ENCODE measurements at places on chromosomes 2 and 18.
A peak's percentile ranks its signal among the peaks of the same experiment; 100 is the strongest.

DNA sequence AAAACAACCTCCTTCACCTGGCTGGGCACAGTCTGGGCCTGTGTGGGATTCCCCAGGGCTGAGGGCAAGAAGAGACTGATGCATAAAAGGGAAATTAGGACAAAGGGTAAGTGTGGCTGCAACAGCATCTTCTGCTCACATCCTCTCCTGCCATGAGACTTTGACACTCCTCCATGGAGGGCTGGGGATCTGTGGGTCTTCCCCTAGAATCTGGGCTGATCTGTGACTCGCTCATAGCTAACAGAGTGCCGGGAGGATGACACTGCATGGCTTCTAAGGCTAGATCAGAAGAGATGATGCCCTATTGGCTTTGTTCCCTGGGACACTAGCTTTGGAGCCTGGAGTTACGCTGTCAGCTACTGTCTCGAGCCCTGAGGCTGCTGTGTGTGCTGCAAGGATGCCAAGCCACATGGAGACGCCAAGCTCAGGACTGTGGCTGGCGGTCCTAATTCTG lies 24.3 kb downstream of the MOCOS start:
- DNase-seq, result no peak

GRCh38 chr18:5964108-5964507 lies 68.8 kb upstream of the TMEM200C start:
- DNase-seq, result no peak

DNA sequence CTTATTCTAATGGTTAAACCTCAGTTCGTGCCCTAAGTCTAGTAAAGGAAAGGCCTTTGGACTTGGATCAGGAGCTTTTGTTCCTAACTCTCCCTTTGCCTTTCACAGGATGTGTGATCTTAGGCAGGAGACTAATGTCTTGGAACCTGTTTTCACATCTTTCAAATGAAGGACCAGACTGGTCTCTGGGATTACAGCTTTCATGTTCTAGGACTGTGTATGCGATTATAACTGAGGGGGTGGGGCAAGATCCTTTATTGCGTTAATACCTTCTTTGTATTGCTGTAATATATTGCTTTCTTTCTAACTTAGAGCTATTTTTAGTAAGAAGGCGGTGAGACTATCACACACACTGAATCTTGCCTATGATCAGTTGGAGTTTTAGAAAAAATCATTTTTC lies 368.1 kb downstream of the RPRM start:
- DNase-seq, result no peak

GRCh38 chr18:23421277-23421676 lies 31.8 kb upstream of the RIOK3 start:
- no peak for DNase-seq

DNA sequence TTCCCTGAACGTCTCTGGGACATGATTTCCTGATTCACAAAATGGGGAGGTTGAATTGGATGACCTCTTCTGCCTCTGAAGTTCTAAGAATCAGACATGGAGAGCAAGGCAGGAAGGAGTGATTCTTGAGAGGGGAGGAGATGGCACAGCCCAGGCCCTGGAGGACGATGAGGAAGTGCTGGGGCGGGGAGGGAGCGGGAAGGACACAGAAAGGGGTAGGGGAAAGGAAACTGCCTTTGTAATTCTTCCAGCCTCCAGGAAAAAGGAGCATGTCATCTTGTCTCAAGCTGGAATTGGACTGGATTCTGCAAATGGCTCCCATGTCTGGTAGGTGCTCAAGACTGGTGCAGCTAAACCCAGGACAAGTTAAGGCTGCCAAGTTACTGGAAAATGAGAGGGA lies 97.0 kb upstream of the NCK2 start:
- no peak for DNase-seq

DNA sequence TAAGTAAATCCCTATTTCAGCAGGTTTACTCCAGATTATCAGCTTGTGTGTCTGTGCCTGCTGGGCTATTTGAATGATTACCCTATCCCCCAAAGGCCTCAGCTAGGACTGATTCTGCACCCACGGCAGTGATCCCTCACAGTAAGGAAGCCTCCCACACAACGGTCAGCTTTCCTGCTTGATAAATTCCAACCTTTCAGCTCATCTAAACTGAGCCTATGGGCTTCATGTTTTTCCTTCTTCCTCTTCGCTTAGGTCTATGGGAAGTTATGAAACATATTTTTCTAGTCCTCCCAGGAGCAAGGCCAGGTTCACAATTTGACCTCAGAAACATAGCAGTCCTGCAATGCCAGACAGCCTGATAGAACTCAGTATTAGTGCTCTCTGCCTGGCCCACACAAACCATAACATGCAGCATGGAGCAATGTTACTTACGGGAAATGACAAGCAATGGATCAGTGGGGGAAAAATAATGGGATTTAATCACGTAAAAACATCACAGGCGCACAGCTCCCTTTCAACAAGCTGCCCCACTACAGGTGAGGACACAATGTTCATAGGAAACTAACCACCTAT lies 170.9 kb downstream of the ZNF521 start:
- peak; percentile 39 for DNase-seq

DNA sequence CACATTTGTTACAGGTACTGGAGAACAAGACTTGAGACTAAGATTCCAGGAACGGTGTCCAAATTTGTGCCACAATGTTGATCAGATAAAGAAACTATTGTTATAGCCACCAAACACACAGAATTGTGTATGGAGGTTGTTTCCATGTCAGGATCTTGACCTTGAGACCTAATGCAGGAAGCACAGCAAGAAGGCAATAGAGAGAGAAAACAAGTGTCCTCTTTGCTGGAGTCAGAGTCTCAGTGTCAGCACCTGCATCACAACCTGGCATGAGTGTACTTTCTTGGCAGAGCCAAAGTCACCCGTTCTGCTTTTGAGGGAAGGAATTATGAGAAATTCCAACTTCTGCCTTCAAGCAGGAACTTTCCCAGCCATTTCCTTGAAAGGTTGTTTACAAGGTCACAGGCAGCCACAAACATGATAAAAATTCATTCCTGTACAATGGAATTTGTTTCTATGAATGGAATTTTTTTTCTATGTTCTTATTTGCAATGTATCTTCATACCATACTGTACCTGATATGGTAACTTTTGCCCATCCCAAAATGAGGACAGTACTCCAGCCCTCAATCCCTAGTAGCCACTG lies 118.4 kb downstream of the PKP4 start:
- no peak for DNase-seq

GRCh38 chr2:40043191-40043590 lies 264.1 kb upstream of the THUMPD2 start:
- DNase-seq, result no peak

- DNase-seq, result no peak
These were observed 58.9 kb downstream of the ANKMY1 start for GRCh38 chr2:240498958-240499260.

- DNase-seq, result peak; percentile 42
These were observed 36.0 kb upstream of the CD207 start for GRCh38 chr2:70871398-70872211.

DNA sequence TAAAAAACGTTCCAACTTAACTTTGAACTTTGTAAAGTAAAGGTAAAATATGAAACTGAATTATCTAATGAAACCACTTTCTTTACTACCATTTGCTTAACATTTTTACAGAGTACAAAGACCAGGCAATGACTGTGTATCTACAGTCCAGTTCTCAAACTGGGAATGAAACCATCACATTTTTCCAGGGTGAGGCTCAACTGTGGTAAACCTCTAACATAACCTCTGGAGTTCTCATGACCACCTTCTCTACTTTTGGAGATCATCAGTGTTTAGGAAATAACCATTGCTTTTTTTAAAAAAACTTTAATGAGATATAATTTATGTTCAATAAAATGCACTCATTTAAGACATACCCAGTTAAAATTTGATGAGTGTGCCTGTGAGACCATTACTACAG lies 223.5 kb downstream of the RNF152 start:
- no peak for DNase-seq

GRCh38 chr2:6074089-6074643 lies 382.0 kb downstream of the SOX11 start:
- no peak for DNase-seq

- DNase-seq, result no peak
These were observed 55.9 kb downstream of the NXPH2 start for GRCh38 chr2:138724327-138724726.

DNA sequence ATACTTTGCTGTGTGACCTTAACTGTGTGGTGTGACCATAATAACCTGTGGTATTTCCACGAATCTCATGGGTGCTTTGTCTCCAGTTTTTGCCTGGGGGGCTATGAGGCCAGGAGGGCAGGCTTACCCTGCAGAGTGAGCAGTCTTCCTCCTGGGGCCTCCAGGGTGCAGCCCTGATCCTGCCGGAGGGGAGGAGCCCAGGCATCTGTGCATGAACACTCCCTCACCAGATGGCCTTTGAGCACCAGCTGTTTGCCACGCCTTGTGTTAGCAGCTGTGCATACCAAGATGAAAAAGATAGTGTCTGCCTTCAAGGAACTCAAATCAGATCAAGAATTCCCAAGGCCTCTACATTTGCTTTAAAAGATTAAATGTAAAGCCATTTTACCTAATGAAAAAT lies 75.0 kb upstream of the RBM44 start:
- DNase-seq, result peak; percentile 59

DNA sequence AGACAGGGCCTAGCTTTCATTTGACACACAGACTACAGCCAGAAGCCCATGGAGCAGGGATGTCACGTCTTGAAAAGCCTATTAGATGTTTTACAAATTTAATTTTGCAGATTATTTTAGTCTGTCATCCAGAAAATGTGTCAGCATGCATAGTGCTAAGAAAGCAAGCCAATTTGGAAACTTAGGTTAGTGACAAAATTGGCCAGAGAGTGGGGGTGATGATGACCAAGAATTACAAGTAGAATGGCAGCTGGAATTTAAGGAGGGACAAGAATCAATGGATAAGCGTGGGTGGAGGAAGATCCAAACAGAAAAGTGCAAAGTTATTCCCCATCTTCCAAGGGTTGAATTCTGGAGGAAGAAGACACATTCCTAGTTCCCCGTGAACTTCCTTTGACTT lies 7.8 kb upstream of the IL1RL2 start:
- no peak for DNase-seq

- no peak for DNase-seq
These were observed 112.9 kb downstream of the THADA start for GRCh38 chr2:43482961-43483360.

DNA sequence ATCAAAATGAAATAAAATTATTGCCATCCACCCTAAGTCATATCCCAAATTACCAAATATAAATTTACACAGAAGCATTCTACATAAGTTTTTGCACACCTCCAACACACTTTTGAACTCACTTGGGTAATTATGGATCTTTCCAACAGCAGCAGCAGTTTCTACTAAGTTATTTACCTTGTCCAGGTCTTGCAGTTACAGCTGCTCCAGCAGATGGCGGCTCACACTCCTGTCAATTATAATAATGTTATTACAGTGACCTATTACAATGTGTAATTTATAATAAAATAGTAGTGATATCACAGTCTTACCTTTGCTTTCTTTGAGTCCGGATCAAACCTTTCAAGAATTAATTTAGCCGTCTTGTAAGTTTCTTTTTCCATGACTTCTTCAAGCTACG lies 37.9 kb downstream of the LNPK start:
- DNase-seq, result no peak

DNA sequence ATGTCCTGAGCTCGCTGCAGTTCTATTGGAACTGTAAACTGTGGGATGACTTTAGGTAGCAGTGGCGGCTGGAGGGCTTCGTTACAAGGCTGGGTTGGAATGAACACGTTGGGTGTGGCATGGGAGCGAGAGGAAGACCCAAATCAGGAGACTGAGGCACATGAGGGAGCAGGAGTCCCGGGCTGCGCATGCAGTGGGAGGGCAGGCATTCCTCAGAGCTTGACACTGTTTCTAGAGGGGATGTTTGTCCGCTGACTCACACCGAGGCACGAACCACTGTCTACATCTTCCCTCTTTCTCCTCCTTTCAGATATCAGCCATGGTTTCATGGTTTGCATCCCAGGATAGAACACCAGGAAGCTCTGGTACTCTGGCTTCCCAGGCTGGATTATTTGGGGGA lies 40.6 kb upstream of the LAMA1 start:
- no peak for DNase-seq

DNA sequence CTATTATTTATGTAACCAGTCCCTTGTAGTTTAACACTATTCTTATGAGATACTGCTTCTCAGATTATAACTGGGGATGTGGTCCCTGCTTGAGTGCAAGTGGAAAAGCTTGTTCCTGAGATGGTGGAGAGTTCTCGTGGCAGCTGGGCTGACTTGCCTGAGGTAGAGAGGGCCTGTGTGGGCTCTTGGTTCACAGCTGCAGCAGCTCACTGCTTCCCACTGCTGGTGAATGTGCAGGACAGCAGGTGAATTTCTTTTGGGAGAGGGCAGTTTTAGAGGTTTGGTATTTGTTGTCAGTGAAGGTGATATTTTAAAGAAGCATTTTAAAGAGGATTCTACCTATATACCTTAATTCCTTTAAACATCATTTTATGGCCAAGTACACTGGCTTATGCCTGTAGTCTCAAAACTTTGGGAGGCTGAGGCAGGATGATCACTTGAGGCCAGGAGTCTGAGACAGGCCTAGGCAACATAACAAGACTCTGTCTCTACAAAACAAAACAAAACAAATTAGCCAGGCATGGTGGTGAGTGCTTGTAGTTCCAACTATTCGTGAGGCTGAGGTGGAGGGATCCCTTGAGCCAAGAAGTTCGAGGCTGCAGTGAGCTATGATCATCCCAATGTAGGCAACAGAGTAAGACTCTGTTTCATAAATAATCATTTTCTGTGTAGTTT lies 94.8 kb downstream of the MTA3 start:
- peak; percentile 46 for DNase-seq

GRCh38 chr18:66558773-66559172 lies 45.1 kb downstream of the CDH19 start:
- no peak for DNase-seq

DNA sequence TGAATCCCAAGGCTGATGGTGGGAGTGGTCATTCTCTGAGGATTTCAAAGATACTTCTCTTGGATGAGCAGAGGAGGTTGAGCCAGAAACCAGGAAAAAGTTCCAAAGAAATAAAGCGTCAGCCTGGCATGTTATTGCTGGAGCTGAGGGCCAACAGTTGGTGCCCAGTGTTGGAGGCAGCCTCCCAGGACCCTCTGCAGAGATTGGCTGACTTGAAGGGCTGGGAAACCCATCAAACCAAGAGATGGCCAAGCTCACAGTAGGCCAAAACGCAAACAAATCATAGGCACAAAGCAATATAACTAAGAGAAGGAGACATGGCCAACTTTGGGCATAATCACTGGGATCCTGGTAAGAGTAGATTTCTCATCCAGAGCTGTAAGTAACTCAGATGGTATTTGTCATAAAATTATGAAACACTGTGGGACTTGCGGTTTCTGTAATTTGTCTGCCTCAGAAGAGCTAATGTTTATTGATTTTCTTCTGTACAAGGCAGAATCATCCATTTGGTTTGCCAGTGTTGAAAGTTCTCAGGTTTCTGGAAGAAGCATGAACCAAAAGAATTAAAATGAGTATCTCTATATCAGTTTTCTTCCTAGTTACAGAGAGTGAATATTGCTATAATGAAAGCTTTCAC lies 108.3 kb downstream of the ATL2 start:
- no peak for DNase-seq

- DNase-seq, result no peak
These were observed 156.2 kb upstream of the CELF4 start for GRCh38 chr18:37721544-37722522.

- no peak for DNase-seq
These were observed 14.8 kb upstream of the LGALSL start for GRCh38 chr2:64439194-64439593.
